ENCODE measurements at places on chromosomes 7 and 10.

- no peak for DNase-seq
Measured at GRCh38 chr10:101284744-101285463, 55.6 kb upstream of the LBX1 start.

GRCh38 chr7:48681006-48681405 is 243.3 kb upstream of the CDC14C start:
- DNase-seq: no peak

DNA sequence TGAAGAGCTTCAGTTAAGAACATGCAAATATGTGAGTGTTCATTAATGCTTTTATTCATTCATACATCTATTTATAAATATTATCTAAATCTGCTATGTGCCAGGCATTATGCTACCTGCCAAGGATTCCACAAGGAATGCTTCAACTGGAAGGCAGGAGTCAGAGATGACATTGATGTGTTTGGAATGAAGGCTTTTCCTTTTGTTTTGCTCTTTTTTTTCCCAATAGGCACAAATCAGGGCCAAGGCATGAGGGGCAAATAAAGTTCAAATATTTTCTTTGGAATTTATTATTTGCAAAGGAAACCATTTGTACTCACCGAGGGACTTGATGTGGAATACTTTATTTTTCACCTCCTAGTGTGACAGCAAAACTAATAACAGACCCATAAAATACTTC is 530.3 kb downstream of the ARL4A start:
- DNase-seq: no peak

DNA sequence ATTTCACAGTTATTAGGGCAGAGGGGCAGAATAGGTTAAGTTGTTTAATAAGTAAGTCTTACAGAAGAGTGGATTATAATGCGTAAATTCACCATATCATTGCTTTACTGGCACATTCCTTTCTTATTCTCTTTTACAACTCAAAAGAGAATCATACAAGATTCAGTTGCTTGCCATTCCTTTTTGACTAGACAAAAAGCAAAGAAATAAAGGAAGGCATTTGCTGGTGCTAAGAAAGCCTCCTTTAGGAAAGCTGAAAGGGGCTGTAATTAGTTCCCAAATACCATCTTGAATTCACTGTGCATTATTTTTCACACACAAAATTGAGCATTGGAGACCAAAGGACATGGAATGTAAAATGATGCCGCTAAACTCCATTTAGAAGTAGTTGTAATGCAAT is 499.3 kb downstream of the NXPH1 start:
- no peak for DNase-seq

DNA sequence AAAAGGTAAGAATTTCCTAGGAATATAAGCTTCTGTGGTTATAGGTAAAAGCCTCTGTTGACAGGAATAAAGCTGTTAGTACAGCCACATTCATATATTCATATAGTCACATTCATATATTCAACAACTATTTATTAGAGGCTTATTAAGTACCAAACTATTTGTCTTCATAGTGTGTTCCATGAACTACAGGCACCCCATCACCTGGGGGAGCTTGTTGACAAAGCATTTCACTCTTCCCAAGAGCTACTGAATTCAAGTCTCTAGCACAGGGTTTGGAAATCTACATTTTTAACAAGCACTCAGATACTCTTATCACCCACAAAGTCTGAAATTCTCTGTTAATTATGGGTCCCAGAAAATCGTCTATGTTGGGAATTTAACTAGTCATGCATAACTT is 110.6 kb downstream of the RNLS start:
- peak; percentile 22 for DNase-seq

DNA sequence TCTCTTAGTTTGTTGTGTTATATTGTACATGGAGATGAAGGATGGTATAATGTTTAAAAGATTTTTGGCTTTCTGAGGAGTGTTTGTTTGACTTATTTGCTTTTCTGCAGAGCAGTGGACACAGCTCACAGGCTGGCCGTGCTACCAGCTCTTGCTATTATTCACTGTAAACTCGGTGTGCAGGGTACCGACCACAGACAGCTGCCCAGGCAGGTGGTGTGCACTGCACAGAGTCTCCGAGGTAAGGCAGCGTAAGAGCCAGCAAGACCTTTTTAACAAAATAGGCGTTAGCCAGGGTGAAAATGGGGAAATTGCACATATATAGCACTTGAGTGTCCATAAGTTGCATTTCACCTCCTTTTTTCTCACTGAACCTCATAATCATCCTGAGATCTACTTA is 438.0 kb downstream of the CNTNAP2 start:
- no peak for DNase-seq

- no peak for DNase-seq
Measured at GRCh38 chr10:33547976-33548375, 213.5 kb upstream of the NRP1 start.

DNA sequence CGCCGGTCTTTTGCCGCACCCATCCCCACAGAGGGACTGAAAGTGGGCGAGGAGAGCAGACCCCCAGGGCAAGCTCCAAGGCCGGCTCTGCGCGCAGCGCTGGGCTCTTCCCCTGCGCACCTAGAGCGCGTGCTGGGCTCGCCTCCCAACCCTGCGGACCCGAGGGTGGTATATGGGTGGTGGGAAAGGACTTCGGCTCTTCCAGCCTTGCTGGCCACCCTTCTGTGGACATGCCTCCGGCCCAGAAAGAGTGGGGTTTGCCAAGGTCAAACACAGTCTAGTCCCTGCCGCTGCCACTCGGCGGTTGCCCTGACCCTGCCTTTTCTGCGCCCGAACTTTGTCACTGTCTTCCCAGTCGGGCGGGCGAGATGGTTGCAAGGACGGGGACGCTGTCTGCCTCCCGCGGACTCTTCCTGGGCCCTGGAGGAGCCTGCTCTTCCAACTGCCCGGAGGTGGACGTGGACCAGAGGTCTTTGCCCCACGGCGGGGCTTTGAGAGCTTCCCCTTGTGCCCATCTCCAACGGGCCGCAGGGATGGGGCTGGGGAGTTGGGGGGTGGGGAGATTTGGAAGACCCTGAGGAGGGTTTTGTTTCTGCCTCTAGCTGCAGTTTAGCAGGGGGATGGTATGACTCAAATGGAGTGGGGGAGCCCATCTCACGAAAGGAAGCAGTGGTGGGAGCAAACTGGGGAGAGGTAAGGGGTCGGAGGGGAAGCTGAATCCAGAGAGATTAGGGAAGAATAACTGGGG is 1.5 kb downstream of the ADCY1 start:
- no peak for DNase-seq

GRCh38 chr10:4535521-4535920 is 290.5 kb upstream of the AKR1E2 start:
- DNase-seq: no peak

DNA sequence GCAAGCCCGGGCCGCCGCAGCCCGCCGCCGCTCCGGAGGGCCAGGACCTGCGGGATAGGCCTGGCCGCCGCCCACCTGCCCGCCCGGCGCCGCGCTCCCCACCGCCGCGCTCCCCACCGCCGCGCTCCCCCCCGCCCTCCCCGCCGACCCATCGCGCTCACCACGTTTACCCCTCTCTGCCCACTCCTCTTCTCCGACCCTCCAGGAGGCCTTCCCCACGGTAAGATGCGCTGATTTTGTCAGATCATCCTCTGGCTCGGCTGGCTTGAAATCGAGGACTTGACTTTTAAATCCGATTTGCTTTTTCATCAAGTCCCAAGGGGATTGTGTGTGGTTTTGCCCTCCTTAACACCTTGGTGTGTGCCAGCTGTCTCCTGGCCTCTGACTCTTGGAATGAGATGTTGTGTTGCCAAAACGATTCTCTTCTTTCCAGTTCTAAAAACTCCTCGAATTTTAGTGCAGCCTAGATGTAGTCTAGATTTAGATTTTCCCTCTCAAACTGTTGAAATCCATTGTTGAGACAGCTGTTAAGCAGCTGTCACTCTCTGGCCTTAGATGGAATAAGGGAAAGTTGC is 738 bp downstream of the POM121 start:
- peak; percentile 53 for DNase-seq

DNA sequence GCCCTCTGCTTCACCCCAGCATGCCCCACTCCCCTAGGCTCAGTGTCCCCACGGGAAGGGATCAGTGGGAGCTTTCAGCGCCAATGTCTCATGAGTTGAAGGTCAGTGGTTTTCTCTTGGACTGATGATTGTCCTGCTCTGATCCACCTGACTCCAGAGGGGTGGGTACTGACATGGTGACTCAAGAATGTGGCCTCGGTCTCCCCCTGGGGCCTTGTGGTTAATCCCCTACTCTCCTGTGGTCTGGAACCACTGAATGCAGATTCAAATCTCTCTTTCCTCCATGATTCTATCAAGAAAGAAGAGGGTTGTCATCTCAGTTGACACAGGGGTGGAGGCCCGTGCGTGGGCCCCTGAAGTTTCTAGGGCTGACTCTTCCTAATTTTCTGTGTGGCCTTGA is 176.9 kb downstream of the RPS24 start:
- no peak for DNase-seq

GRCh38 chr10:122126763-122127659 is 138.0 kb downstream of the TACC2 start:
- DNase-seq: peak; percentile 91

DNA sequence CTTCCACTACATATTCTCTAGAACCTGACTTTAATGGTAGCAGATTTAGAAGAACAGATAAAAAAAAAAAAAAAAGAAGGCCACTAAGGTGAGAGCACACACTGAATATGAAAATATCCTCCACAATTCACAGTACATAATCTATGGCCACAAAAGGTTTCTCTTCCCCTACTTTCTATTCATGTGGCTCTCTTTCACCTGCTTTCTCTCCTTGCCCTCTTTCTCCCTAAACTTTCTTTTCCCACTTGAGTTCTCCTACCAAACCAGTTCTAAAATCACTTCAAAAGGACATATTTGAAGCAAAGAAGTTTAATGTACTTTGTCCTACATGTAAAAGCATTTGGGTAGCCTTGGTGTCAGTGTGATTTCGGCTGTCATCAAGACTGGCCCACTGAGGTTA is 18.5 kb upstream of the DLX6 start:
- no peak for DNase-seq

DNA sequence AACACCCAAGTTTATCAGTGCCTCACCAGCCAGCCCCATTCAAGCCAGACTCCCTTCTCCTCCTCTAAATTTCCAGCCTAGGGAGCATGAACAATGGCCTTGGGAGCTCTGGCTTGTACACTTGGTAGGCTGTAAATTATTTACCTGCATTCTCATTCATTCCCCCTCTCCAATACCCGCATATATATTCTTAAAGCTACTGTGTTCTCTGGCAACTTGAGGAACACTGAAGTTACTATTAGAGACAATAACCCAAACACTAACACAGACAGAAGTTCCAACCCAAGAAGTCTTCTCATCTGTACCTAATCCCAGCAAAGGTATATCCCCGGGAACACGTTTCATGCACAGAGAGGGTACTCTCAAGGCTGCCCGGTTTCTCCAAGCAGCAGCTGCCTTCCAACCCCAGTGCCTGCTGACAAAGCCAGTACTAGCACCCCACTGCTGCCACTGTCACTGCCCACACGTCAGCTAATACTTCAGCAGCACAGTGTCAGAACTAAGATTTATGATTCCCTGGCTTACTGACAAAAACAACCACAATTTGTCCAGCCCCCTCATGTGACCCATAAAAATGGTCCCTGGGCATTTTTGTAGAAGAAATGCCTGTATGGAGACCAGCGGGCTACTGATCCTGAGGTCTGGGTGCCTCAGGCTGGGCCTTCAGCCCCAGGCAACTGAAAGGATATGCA is 3.1 kb downstream of the WDR91 start:
- no peak for DNase-seq

DNA sequence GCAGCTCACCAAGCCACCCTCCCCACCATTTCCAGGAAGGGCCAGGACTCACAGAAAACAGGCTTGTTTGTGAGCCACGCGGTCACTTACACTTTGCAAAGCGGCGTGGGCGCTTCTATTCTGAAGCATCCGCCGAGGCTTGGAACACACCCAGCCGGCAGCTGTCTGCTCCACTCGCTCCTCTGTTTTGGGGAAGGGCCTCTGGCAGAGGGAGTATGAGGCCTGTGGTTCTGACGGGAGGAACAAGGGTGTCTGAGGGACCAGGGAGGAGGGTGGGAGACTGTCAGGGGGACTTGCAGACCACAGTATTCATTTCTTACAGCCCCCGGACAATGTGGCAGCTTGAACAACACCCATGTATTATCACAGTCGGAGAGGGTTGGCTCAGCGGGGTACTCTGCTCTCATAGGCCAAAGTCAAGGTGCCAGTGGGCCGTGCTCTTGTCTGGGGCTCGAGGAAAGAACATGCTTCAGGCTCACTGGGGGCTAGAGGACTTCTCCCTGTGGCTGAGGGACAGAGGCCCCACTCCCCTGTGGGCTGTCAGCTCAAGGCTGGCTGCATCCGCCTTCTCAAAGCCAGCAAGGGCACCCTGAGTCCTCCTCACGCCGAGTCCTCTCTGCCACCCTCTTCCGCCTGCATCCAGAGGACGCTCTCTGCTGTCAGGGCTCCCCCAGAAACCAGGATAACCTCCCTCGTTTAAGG is 60.4 kb upstream of the FAM20C start:
- peak; percentile 29 for DNase-seq

DNA sequence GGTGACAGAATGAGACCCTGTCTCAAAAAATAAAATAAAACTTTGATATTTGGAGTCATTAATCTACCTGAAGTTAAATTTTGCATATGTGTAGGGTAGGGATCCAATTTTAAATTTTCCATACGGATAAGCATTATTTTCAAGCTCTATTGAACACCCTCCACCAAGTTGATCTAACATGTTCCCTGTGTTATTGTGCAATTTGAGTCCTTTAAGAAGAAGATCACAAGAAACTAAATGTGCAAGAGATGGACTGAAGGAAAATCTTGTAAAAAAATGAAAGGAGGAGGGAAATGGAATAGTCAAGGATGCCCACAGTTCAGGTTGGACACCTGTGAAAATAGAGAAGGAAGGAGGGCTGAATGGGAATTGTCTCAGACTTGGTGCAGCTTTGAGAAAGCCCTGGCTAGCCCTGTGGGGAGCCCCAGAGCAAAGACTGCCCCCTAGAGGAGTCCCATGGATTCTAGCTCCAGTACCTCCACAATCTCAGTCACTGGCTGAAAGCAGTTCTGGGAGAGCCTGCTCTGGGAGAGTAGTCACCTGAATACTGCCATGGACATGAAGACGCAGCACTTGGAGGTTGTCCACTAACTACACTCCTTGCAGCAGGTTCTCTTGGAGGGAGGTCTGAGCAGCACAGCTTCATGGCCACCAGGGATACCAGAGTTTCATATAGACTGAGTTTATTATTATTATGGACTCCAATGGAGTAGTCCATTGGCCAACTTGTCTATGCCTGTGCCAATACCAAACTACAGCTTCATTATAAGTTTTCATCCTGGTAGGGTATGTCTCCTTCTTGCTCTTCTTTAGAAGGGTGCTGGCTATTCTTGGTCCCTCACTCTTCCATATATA is 5.7 kb upstream of the TIAL1 start:
- peak; percentile 25 for DNase-seq

- peak; percentile 7 for DNase-seq
Measured at GRCh38 chr7:33130184-33130583, 820 bp downstream of the BBS9 start.

- DNase-seq: no peak
Measured at GRCh38 chr10:31074722-31075086, 43.0 kb upstream of the ZNF438 start.

GRCh38 chr10:120437541-120437940 is 19.5 kb upstream of the PLPP4 start:
- DNase-seq: no peak

GRCh38 chr10:132981173-132981555 is 38.8 kb upstream of the CFAP46 start:
- no peak for DNase-seq
